ENCODE measurements at places on chromosomes 2 and 18.

DNA sequence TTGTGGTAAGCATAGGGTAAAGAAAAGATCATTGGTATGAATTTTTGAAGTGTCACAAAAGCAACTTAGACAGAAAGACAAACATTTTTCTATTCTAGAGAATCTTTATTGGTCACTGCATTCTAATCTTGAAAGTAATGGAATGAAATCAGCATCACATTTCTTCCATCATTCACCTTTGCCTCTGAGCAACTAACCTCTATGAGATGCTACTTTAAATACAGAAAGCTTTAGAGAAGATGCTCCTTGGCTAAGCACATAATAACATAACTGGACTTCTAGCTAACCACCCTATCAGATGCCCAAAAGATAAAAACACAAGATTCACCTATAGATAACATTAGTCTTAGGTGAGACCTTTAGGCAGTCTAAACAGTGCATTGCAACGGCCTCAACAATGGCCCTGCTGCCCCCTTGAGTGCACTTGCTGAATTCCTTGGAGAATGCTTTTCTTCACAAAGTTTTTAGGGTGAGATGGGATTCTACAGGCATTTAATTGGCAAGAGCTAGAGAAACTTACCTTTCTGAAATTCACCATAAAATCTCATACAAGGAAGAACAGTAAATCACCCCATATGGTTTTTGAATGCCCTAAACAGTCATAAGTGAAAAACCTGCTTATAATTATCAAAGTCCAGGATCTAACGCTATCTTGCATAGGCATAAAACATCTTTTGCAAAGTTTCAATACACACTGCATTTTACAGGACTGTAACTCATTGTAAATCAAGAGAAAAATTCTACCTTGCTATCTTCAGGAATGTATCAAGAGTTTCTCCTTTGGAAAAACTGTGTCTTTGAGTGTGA, 791.3 kb upstream of the CHAC2 start:
- DNase-seq = no peak

- DNase-seq = peak; percentile 83
Measured at GRCh38 chr2:74507926-74508520, 528 bp upstream of the PCGF1 start.

GRCh38 chr18:62499263-62499650, 23.6 kb upstream of the ZCCHC2 start:
- no peak for DNase-seq

GRCh38 chr18:49001111-49001510, 50.3 kb upstream of the SMAD7 start:
- no peak for DNase-seq

DNA sequence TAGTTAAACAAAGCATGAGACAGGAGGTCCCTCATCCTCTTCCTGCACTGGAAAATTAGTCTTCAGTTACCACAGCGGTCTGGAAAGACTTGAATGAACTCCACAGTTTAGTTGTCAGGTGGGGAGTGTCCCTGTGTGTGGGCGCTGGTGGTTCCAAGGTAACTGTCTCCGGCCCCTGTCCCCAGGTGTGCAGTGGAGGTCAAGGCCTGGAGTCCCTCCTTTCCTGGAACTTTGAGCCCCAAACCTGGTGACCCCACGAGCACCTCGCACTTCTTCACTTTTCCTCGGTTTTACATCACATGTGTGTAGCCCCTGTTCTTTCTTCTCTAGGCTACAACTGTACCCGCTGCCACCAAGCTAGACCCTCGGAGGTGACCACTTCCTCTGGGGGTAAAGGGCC, 28.0 kb upstream of the INHBB start:
- DNase-seq = no peak

- DNase-seq = peak; percentile 45
Measured at GRCh38 chr2:238513346-238513745, 86.6 kb downstream of the ASB1 start.

DNA sequence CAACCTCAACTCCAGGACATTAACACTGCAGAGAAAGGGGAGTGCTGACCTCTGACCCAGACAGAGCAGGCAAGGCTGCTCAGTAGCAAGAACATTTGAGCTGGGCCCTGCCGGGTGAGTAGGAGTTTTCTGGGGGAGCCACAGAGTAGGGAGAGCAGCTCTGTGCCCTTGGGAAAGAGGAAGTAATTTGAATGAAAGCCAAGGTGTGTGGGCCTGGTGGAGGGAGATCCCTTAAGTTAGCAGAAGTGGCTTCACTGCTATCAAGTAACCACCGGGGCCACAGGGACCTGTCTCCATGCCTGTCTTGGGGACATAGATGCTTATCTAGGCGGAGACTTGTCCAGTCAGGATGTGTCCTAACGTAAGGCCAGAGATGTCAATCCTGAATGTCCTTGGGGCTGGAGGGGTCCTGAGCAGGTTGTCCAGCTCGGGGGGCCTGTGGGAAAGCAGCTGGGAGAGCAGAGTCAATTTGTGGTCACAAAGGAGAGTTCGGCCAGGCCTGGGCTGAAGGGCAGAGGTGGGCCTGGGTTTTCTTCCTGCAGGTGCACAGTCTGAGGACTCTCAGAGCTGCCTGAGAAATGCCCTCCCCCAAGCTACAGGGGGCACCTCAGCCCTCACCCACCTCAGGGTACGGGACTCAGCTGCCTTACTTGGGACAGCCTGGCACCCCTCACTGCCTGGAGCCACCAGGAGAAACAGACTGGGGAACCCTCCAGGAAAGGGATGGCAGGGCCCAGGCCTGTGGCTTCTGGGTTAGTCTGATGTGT, 15.0 kb upstream of the OTOF start:
- DNase-seq = no peak

GRCh38 chr2:11835403-11835802, 89.0 kb downstream of the LPIN1 start:
- DNase-seq = no peak

- DNase-seq = no peak
Measured at GRCh38 chr2:240990726-240991377, 7.6 kb upstream of the SNED1 start.

- DNase-seq = no peak
Measured at GRCh38 chr2:68466361-68466777, 725 bp downstream of the FBXO48 start.

- DNase-seq = no peak
Measured at GRCh38 chr18:21559195-21559594, 41.3 kb downstream of the ESCO1 start.

GRCh38 chr2:231160701-231161100, 35.9 kb upstream of the HTR2B start:
- DNase-seq = no peak

GRCh38 chr2:121263996-121264715, 20.8 kb downstream of the TFCP2L1 start:
- peak; percentile 31 for DNase-seq

GRCh38 chr2:207008105-207008990, 69.0 kb downstream of the CPO start:
- no peak for DNase-seq

DNA sequence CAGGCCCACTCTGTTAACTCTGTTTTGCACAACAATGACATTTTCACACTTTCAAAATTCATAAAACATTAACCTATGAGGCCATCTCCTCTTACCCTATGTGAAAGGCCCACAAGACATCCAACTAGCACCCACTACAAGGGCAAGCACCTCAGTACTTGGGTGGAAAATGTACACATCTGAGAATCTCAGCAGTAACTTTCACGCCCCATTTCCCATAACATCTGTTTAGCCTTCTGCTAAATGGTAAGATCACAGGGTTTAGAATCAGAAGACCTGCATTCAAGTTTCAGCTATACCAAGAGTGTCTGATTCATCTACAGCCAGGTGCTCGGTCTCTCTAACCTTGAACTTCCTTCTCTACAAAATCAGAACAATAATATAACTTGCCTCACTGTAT, 89.2 kb downstream of the SP100 start:
- DNase-seq = no peak
